ENCODE measurements at places on chromosomes 16 and 17. TPM values are rescaled to one million over a fixed set of nuclear protein-coding genes. Genes with fewer than 3 reads are reported as not detected.
A peak's percentile ranks its signal among the peaks of the same experiment; 100 is the strongest.

GRCh38 chr16:57688987-57689761, 5.4 kb upstream of the DRC7 start:
- no peaks in the 10 kb centered on the region for H3K27me3 ChIP-seq
- no peaks in the 10 kb centered on the region for H3K36me3 ChIP-seq
- H3K4me1 ChIP-seq: peaks cover 2% of the 10 kb centered on the region
- DNase-seq: peak; percentile 22

The HSD3B7 gene
- 2.4 TPM for total RNA-seq

- DNase-seq: no peak
- peaks cover 33% of the 10 kb centered on the region for H3K4me1 ChIP-seq
- H3K27me3 ChIP-seq: peaks cover 3% of the 10 kb centered on the region
- H3K27ac ChIP-seq: no peak overlapping the region
Measured at GRCh38 chr16:58460219-58460610, 39.7 kb upstream of the NDRG4 start.

DNA sequence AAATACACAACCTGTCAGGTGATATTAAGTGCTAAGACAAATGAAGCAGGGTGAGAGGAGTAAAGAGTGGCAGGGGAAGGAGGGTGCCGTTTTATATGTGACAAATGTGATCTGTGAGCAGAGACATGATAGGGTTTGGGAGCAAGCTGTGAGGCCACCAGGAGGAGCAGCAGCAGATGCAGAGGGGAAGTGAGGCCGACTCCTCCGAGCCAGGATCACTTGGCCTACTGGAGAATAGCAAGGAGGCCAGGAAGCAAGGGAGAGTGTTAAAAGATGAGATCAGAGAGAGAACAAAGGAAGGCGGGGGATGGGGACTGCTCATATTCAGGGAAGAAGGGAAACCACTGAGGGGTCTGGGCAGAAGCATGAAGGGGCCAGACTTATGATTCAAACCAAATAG, 129.4 kb downstream of the TANGO6 start:
- H3K27me3 ChIP-seq: no peaks in the 10 kb centered on the region
- peak overlapping the region; percentile 5 for H3K27ac ChIP-seq
- no peak overlapping the region for H3K4me3 ChIP-seq
- no peaks in the 10 kb centered on the region for H3K36me3 ChIP-seq

DNA sequence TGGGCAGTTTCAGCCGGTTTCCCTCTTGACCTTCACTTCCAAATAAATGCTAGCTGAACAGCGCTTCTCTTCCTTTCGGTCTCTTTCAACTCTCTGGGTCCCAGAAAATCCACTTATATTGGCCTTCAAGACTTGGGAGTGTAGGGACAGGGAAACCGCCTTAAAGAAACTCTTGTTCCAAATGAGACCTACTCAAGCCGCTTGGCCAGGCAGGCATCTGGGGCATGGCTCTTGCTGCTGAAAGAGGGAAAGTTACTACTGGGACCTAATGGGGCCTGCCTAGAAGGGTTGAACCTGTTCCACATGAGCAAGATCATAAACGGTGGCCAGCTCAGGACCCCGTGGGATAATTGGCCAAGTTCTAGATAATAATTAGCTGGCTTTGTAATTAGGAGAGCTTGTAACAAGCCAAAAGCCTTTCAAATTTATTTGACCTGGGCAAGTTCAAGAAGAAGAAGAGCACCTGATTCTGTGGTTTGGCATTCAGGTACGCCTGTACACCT, 13.2 kb downstream of the CDH1 start:
- no peak for DNase-seq
- peaks cover 82% of the 10 kb centered on the region for H3K4me1 ChIP-seq
- no peak overlapping the region for H3K4me3 ChIP-seq
- no peaks in the 10 kb centered on the region for H3K27me3 ChIP-seq
- no peak overlapping the region for H3K27ac ChIP-seq

The CPNE7 gene
- 40.4 TPM for total RNA-seq

Data from Caco-2 (cell line).